ENCODE measurements at places on chromosomes 13 and 19. TPM values are rescaled to one million over a fixed set of nuclear protein-coding genes. Genes with fewer than 3 reads are reported as not detected.

The EFNB2 gene
- total RNA-seq: 10.1 TPM

DNA sequence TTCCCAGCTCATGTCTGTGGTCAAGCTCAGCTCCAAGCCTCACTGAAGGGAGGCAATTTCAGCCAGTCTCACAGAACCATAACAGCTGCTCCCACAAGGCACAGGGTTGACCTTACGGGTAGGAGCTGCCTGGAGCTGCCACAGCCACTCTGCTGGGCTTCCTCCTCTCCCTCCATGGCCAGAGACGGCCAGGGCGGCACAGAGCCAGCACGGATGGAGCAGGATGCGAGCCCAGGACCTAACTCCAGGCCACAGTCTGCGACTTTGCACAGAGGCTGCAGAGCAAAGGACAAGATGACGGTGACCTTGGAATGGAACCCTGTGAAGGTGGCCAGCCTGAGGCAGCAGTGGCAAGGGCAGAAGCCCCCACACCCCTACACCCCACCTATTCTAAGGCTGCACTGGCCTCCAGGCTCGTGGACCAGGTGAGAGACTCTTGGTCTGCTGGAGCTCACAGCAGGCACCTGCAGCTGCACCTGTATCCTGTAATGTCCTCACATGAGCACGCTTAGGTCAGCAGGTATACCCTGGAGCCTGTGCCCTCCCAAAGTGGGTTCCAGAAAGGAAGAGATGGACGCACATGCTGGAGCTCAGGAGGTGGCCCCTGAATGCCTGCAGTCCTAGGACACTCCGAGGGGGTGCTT lies 29.6 kb downstream of the ADPRHL1 start:
- no peak overlapping the region for H3K27ac ChIP-seq
- H3K27me3 ChIP-seq: no peaks in the 10 kb centered on the region
- peaks cover 65% of the 10 kb centered on the region for H3K36me3 ChIP-seq
- H3K4me3 ChIP-seq: no peak overlapping the region

The DHDH gene
- total RNA-seq: not detected

- DNase-seq: no peak
- peaks cover 14% of the 10 kb centered on the region for H3K27me3 ChIP-seq
- no peaks in the 10 kb centered on the region for H3K4me1 ChIP-seq
- H3K27ac ChIP-seq: no peak overlapping the region
These were observed 63.3 kb downstream of the CBY2 start for GRCh38 chr13:45765464-45765863.

The OR10H1 gene
- total RNA-seq: not detected

The LRRC63 gene
- not detected for total RNA-seq

- no peaks in the 10 kb centered on the region for H3K4me1 ChIP-seq
- no peak for DNase-seq
- H3K27ac ChIP-seq: no peak overlapping the region
- H3K36me3 ChIP-seq: no peaks in the 10 kb centered on the region
- H3K27me3 ChIP-seq: peaks cover 85% of the 10 kb centered on the region
- H3K4me3 ChIP-seq: no peak overlapping the region
These were observed 16.6 kb downstream of the CHST8 start for GRCh38 chr19:33638167-33639034.

- H3K4me3 ChIP-seq: no peak overlapping the region
- DNase-seq: no peak
- H3K36me3 ChIP-seq: no peaks in the 10 kb centered on the region
- no peak overlapping the region for H3K27ac ChIP-seq
- H3K4me1 ChIP-seq: no peaks in the 10 kb centered on the region
- H3K27me3 ChIP-seq: no peaks in the 10 kb centered on the region
These were observed 223.7 kb downstream of the TBC1D4 start for GRCh38 chr13:75258159-75258782.

GRCh38 chr13:70908795-70909194 lies 800.5 kb upstream of the KLHL1 start:
- H3K27ac ChIP-seq: no peak overlapping the region
- H3K27me3 ChIP-seq: no peaks in the 10 kb centered on the region
- H3K4me1 ChIP-seq: no peaks in the 10 kb centered on the region
- H3K36me3 ChIP-seq: no peaks in the 10 kb centered on the region
- no peak overlapping the region for H3K4me3 ChIP-seq
- no peak for DNase-seq

The WDR62 gene
- 17.7 TPM for total RNA-seq

DNA sequence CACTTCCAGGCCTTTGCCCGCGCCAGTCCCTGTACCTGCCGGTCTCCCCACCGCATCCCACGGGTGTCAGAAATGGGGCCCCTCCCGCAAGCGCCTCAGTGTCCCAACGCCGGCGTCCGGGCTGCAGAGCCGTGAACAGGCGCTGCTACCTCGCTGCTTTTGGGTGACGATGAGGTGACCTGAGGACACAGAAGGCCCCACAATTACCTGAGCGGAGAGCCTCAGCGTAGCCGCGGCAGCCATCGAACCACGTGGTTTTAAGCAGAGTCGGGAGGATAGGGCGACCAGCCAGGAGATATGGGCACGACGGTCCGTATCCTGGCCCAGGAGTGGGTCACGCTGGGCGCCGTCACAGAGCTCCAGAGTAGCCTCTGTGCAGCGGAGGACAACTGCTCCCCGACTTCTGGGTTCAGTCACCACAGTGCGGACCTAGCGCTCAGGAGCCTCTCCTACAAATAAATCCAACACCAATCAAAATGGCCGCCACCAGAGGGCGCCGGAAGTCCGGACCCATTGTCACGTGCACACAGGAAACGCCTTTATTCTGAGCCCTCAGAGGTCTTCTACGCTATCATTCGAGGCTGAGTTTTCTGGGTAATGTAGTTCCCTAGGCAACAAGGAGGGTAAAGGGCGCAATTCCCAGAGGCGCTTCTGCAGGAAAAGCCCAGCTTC lies at the start of gene ZNF814:
Gene ZNF814, minus strand, starts transcription at position 478 of the 672 bp plus-strand sequence. Its CDS starts 235 bp downstream, at position 243.
- H3K27me3 ChIP-seq: no peaks in the 10 kb centered on the region
- H3K4me3 ChIP-seq: peak within 1 kb of the TSS; percentile 79
- peaks cover 43% of the 10 kb centered on the region for H3K4me1 ChIP-seq
- peaks cover 19% of the 10 kb centered on the region for H3K36me3 ChIP-seq

GRCh38 chr13:59343993-59344822 lies 819.5 kb downstream of the DIAPH3 start:
- no peak for DNase-seq
- no peak overlapping the region for H3K4me3 ChIP-seq
- no peaks in the 10 kb centered on the region for H3K27me3 ChIP-seq

- H3K27ac ChIP-seq: no peak overlapping the region
- H3K36me3 ChIP-seq: peaks cover 2% of the 10 kb centered on the region
- H3K4me3 ChIP-seq: no peak overlapping the region
- no peaks in the 10 kb centered on the region for H3K27me3 ChIP-seq
These were observed 13.4 kb downstream of the ZNF20 start for GRCh38 chr19:12126707-12127106.

The DACH1 gene
- total RNA-seq: 3.4 TPM

All from left ventricle myocardium inferior (tissue), 1 donor.